Stimulated activated naive CD4-positive, alpha-beta T cell treated with Interleukin-2 at 50 U/mL for 16 hours (primary cell): ENCODE measurements at places on chromosomes 2 and 18.

DNA sequence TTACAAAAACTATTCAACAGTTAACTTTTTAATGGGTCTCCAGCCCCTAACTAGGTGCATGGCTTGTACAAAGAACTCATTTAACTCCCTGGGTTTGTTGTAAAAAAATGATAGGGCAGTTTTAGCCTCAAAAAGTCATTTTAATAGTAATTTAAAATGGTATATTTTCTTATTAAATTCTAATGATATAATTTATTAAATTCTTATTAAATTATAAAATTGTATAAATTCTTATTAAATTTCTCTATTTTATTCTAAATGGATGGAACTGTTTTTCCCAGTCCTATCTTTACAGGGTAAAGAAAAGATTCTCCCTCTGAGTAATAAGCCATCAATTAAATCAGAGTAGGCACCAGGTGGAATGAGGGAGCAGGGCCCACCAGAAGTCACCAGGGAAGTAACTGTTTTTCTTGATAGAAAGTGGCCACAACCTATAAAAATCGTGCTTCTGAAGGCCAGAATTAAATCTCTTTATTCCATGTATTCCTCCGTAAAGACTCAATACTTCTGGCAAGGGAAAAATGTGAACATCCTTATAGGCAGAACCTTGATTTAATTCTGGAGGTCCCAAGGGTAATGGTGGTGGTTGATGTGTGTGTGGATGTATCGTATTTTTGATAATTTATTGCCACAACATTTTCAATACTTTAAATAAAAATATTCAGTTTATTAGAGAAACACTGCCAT, 814 bp downstream of the FKBP7 start:
- DNase-seq: no peak

DNA sequence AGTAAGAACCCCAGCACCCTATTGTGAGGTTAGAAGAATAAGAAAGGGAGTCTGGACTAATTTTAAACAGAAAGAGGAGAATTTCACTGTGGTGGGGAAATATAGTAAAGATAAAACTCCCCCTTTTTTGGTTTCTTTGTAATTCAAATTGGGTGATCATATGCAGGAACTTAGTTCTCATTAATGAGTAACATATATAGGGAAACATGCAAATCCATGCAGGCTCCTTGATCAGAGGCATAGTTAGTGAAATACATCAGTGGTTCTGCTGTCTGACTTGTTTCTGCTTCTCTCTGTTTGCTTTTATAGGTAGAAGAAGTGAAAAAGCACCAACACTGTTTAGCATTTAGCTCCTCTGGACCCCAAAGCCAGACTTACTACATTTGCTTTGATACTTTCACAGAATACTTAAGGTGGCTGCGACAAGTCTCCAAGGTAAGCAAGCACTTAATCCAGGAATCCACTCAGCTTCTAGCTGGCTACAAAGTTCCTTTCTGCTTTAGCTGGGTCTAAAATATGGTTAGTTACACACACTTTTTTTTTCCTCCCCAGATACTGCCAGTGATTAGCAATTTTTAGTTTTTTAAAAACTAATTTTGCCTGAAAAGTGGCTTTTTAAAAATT, 123.2 kb downstream of the PHLPP1 start:
- DNase-seq: no peak

GRCh38 chr18:907115-907884, 2.6 kb downstream of the ADCYAP1 start:
- DNase-seq: no peak

- DNase-seq: no peak
Measured at GRCh38 chr2:1625281-1626001, 118.9 kb downstream of the PXDN start.

GRCh38 chr18:43211059-43211458, 66.2 kb downstream of the SYT4 start:
- DNase-seq: no peak

- DNase-seq: no peak
Measured at GRCh38 chr2:75317316-75317715, 118.0 kb upstream of the TACR1 start.
